ENCODE measurements at places on chromosomes 4 and X. TPM values are rescaled to one million over a fixed set of nuclear protein-coding genes. Genes with fewer than 3 reads are reported as not detected.

- no peak for DNase-seq
Measured at GRCh38 chr4:88276952-88277710, 7.2 kb downstream of the PPM1K start.

DNA sequence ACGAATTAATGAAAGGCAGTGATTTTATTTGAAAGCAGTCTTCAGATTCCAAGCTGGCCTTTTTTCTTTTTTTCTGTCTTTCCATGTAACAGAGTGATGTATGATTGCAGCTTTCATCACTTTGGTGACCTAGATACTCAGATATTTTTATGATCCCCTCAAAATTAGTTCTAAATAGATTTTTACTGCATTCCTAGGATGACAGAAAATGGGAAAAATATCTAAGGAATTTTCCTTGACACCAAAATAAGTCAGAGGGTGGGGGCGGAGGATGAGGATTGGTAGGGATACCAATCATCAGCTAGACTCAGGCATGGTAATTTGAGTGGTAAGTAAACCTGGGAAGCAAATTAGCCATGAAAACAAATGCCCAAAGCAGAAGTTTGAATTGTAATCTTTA lies 11.9 kb upstream of the HMGB2 start:
- peak; percentile 35 for DNase-seq

GRCh38 chrX:78708262-78708661 lies 39.3 kb upstream of the LPAR4 start:
- DNase-seq = peak; percentile 30

GCNA gene
- 3.7 TPM for total RNA-seq

DNA sequence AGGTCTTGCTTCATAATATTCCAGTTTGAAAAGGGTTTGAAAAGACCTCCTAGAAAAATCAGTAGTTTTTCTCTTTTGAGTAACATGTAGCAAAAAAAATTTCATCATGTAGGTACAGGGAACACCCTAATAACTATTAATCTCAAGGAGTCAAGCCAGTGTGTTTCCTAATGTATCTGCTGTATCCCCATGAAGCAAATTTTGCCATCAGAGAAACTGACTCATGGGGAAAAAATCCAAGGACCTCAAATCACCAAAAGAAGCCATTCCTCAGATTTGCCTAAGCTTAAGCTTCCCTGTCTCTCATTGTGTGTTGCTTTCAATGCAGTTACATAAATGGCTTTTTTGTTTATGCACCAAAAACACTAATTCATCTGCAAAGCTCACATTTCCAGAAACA lies 29.7 kb downstream of the F9 start:
- DNase-seq = peak; percentile 13

GRCh38 chr4:85368240-85368639 lies 106.7 kb upstream of the ARHGAP24 start:
- no peak for DNase-seq

DNA sequence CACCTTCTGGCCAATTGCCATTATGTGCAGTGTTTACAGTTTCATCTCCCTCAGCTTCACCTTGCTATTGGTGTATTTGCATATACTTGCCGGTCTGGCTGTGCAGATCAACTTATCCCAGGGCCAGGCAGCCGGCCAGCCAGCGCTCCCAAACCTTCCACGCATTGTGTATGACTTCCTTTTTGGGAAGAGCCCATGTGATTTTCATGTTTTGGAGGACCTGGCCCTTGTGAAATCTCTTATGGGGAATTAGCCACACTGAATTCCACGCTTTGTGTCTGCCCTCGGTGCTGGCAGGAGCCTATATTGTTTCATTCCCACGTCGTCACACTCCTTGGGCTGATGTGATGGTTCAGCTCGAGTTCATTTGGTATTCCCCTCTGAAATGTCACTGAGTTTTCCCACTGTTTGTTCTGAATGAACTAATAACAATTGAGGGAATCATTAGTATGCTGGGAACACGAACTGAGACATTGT lies 6.0 kb upstream of the PDLIM3 start:
- peak; percentile 80 for DNase-seq

Data from renal cortical epithelial cell (primary cell).